Lung (tissue), 17 donors: ENCODE measurements at places on chromosomes 1 and 21. TPM values are rescaled to one million over a fixed set of nuclear protein-coding genes. Genes with fewer than 3 reads are reported as not detected.

TGFBR3 gene
- 13.8 TPM for polyA plus RNA-seq

NTRK1 gene
- polyA plus RNA-seq, result 0.24 TPM

AGPAT3 gene
- 29.4 TPM for polyA plus RNA-seq

ATF6 gene
- 4.3 TPM for polyA plus RNA-seq

CACNA1E gene
- 0.32 TPM for polyA plus RNA-seq

RCAN1 gene
- 30.3 TPM for polyA plus RNA-seq

PDE4B gene
- polyA plus RNA-seq, result 30.5 TPM

INTS3 gene
- 38.6 TPM for polyA plus RNA-seq

PLA2G2C gene
- polyA plus RNA-seq, result not detected

GJA8 gene
- polyA plus RNA-seq, result not detected

PDZK1 gene
- polyA plus RNA-seq, result 0.14 TPM

PLEKHN1 gene
- polyA plus RNA-seq, result 2.0 TPM

UTP25 gene
- polyA plus RNA-seq, result 3.1 TPM

CELA3A gene
- 0.26 TPM for polyA plus RNA-seq

C1orf198 gene
- polyA plus RNA-seq, result 47.5 TPM

GRCh38 chr1:158248118-158248517 lies 6.1 kb upstream of the CD1A start:
- no peak for DNase-seq

- peak; percentile 86 for DNase-seq
Measured at GRCh38 chr1:15090373-15090772, 63.2 kb upstream of the TMEM51 start.

DNA sequence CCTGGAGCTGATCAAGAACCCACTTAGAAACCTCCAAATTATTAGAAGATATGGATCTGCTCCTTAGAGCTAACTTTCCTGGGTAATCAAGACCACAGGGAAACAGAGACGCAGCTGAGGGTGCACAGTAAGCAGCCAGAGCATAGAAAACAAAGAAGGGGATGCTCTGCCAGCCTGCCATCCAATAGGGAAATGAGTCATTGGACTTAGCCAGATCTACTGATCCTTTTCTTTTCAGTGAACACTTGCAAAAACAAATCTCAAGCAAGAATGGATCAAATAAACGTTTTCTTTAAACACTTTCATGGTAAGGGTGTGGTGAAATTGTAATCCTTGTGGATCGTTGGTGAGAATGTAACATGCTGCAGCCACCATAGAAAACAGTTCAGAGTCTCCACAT lies 474.0 kb downstream of the LTN1 start:
- no peak for DNase-seq

GRCh38 chr1:150102986-150103385 lies 35.4 kb downstream of the VPS45 start:
- no peak for DNase-seq

DNA sequence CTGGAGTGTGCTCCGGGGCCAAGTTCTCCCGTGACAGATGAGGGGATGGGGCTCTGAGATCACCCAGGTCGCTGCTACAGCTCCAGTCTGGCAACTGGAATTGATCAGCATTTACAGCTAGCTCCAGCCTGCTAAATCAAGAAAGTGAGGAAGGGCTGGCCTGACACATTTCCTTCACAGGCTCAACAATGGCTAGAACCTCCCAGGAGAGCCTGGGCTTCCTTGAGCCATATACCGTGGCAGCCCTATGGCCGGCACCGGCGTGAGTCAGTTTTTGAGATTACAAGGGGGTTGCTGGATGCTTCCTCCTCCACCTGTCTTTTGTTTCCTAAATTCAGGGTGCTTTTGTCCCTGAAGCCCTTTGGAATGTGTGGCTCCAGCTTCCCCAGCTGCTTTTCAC lies 104.2 kb downstream of the ETS2 start:
- DNase-seq, result no peak

GRCh38 chr1:151540982-151541377 lies 871 bp downstream of the TUFT1 start:
- peak; percentile 14 for DNase-seq

DNA sequence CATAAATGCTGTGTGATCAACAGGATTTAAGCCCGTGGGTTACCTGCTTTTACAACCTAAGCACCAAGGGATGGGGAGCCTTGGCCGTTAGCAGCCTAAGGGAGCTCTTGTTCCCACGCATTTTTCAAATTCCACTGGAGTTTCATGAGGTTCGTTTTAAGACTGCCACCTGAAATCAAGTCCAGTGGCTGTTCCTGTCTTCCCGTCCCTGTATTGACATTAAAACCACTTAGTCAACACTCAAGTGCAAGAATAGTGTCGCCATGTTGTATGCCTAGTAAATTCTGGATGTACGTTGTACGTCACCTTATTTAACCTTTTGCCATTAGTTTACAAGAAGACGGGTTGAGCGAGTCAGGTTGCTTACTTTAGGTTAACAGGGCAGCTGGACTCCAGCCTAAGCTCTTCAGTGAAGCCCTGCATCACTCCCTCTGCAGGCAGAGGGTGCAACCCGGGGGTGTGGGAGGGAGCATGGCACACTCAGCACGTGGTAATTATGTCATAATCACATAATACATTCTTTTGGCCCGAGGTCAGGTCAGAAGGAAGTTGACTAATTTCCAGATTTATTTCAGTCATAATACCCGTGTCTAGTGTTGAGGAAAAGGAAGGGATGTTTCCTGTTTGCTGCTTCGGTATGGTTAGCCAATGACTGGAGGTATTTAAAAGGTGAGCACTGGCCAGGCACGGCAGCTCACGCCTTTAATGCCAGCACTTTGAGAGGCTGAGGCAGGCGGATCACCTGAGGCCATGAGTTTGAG lies 42.5 kb downstream of the CNST start:
- DNase-seq, result peak; percentile 76

DNA sequence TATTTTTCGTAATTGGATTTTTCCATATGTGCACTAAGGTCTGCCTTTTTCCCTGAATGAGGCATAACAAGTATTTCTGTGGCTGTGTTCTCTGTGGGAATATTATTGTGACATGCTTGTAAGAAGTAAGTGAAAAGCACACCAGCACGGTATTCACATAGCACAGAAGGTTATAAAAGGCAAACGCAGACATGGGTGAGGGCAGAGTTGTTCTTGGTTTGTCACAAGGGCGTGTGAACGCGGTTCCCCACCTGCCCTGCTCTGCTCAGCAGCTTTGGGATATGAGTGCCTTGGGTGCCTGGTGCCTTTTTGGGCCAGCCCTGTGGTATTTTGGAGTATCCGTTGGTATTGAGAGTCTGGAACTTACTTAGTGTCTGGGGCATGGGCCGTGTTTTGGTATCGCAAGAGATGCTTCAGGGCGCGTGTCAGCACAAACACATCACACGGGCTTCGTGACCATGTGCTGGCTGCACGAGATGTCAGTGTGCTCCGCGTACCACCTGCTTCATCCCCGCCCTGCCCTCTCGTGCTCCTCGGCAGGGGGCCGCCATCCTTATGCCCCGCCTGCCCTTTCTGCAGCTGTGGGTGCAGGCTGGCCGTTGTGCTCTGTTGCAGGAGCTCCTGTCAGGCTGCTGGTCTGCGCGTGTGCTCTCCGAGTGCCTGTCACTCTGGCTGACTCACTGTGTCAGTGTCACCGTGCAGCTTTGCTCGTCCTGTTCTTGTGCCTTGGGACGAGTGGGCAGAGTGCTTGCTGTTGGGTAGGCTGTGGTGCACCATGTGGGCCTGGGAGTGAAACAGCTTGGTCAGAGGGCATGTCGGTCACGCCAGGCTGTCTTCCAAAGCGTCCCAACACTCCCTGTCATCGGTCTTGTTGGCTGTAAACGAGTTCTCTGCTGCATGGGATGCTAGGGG lies 15.0 kb downstream of the SKI start:
- DNase-seq, result no peak

- DNase-seq, result no peak
Measured at GRCh38 chr1:15341634-15342407, 67.9 kb upstream of the EFHD2 start.

DNA sequence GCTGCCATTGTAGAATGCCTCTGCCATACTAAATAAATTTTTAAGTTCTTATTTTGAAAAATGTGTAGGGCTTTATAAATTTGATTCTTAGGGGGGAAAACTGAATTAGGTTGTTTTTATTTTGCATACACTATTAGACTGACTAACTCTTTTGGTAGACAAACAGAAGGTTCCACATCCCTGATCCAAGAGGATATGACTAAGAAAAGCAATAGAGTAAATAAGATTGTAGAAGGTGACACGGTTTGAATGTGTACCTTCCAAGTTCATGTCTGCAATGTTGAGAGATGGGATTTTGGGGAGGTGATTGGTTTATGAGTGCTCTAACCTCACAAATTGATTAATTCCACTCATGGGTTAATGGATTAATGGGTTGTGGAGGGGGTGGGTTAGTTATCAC lies 127.9 kb downstream of the GLUL start:
- DNase-seq, result no peak

- DNase-seq, result no peak
Measured at GRCh38 chr1:39385067-39385988, 106.1 kb upstream of the BMP8A start.

- DNase-seq, result no peak
Measured at GRCh38 chr1:181985936-181986906, 75.3 kb downstream of the ZNF648 start.

DNA sequence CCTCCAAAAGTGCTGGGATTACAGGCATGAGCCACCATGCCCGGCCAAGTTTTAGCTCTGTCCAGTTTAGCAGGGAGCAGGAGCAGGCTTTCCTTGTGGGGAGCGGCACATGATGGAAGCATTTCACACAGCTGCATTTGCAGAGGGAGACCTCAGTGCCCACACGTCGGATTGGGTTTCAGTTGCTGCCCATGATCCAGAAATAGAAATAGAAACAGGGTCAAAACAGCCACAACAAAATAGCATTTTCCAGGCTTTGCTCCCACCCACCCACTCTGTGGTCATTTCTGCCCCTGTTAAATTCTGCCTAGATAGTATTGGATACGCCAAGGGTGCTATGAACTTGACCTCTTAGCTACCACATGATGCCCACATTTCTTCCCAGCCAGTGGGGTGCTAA lies 128.4 kb downstream of the CNIH3 start:
- no peak for DNase-seq

DNA sequence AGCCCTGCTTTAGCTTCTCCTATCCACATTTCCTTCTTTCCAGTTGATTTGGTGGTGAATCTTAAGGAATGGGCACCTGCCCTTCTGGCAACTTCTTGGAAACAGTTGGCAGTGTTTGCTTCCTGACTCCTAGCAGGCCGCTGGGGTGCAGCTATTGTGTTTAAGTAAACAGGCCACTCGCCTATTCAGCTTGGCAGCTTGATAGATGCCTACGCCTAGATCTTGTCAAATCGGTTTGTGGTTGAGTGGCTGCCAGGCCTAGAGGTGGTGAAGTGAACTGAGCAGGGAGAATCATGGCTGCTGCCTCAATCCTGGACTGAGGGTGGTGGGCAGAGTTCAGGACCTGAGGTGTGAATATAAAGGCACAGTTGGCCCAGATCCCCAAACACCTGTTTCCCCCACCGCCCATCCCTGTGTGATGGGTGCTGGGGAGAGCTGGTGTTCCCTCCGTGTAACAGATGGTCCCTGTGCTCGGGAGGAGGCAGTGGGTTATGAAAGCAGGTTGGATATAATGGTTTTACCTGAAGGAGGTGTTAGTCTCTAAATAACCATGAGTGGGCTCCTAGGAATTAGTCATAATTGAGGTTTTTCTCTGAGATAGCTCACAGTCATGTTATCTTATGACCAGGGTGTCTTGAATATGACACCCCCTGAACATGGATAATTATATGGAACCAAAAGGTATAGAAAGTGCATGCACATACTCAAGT lies 940 bp upstream of the PLA2G2C start:
- no peak for DNase-seq

DNA sequence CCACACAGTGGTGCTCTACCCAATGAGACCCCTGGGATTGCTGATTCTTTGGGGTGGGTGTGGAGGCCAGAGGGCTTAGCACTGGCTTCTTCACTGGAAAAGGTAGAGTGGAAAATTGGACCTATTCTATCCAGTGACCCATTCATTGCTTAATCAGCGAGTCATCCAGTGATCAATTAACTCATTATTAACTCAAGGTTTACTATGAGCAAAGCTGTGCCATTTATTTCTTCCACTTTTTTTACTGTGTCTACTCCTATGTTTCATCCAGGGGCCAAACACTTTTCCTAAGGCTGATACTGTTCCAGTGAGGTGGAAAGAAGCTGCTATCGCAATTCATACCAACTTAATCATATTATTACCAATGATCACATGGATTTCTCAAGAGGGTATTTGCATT lies 363.9 kb downstream of the RPS6KC1 start:
- DNase-seq, result no peak

- DNase-seq, result no peak
Measured at GRCh38 chr1:225388372-225388771, 39.5 kb downstream of the LBR start.

- DNase-seq, result no peak
Measured at GRCh38 chr21:37208741-37209225, 58.4 kb downstream of the VPS26C start.

- DNase-seq, result no peak
Measured at GRCh38 chr1:173148971-173149370, 58.2 kb downstream of the TNFSF4 start.

GRCh38 chr1:19725606-19726005 lies 60.9 kb downstream of the HTR6 start:
- DNase-seq, result no peak

- no peak for DNase-seq
Measured at GRCh38 chr1:46030074-46030870, 102.2 kb downstream of the PIK3R3 start.

DNA sequence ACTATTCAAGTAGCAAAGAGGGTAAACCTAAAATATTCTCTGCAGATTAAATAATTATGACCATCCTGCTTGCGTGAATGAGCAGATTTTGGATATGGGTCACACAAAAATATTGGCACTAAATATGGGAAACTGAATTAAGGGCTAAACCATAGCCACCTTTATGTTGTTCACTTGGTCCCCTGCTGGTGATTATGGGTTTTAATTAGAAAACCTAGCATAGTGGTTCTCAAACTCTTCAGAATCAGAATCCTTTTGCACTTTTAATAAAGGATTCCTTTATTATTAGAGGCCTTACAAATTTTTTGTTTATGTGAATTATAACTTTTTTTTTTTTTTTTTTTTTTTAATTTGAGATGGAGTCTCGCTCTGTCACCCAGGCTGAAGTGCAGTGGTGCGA lies 38.5 kb upstream of the ZNHIT6 start:
- DNase-seq, result no peak

GRCh38 chr1:58251430-58252073 lies 295.0 kb downstream of the OMA1 start:
- no peak for DNase-seq

DNA sequence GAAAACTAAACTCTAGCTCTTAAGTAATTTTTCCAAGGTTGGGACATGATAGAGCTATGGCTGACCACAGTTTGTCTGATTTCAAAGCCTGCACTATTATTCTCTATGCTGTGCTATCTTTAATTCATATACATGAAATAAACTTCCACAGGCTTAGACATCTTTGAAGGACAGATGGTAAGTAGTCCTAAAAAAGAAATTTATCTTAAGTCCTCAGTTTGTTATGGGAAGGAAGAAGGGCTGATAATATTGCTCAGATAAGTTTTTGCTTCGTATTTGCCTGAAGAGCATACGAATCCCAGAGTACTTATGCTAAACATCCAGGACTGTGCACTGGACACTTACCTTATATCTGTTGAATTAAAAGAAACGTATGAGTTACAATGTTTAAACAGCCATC lies 39.6 kb downstream of the VCAM1 start:
- no peak for DNase-seq
